Midbrain (tissue), 1 donor: ENCODE measurements at places on chromosomes 5 and 9.

- no peak for DNase-seq
Observed at GRCh38 chr5:112560371-112560770, 141.3 kb upstream of the EPB41L4A start.

DNA sequence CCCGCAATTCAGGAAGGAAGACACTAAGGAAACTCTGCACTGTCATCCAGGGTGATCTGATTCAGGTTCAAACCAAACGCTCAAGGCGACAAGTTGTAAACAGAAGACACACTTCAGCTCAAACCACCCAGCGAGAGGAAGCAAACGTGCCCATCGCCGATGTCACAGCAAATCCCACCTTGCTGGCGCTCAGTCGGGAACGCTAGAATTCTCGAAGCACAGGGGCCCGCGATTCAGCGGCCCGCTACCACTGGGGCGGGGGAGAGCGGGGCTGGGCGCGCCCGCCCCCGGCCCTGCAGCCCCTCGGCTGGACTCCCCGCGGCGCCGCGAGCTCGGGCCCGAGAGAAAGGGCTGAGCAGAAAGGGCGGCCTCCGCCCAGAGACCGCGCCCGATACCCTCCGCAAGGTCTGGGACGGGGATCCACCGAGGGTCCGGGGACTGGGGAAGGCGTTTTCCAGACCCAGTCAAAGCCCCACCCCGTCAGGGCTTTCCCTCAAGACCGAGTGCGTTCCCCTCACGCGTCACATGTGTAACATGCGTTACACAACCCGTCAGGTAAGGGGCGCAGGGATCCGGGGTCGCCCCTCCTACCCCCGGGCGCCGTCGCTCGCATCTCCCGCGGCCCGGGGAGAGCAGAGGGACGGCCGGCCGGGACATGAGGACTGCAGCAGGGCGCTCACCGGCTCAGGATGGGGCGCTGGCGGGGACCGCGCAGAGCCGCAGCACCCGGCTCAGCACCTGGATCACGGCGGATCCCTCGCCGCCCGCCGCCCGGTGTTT lies 469 bp downstream of the AGTPBP1 start:
- peak; percentile 47 for DNase-seq

DNA sequence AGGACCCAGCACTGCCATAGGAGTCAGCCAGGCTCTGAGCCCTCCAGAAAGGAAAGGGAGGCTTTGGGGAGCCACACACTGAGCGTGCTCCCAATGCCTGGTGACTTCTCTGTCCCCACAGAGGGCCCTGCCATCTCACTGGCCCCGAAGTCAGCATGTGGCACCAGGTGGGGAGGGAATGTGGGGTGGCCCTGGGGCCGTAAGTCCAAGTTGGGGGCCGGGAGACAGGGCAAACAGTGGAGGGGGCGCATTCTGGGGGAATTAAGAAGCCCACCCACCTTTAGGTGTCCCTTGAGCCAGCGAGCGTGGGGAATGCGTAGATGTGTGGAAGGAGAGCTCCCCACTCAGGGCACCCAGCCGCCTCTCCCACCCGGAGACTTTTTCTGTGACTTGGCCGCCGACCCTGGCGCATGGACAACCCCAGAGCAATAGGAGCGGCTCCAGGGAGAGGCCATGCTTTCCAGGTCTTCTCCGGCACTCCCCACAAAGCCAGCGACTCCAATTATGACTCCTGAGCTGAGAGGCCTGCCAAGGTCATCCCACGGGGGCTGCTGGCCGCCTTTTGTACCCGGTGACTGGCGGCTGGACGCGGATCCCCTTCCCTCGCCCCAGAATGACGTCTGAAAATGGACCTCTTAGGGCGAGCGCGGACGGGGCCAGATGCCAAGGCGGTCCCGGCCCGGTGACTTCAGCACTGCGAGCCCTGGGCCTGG lies 9.8 kb downstream of the IRX1 start:
- peak; percentile 33 for DNase-seq

- no peak for DNase-seq
Observed at GRCh38 chr9:81737871-81738507, 48.6 kb upstream of the TLE1 start.

- peak; percentile 55 for DNase-seq
Observed at GRCh38 chr9:134689321-134690181, 47.9 kb downstream of the COL5A1 start.

DNA sequence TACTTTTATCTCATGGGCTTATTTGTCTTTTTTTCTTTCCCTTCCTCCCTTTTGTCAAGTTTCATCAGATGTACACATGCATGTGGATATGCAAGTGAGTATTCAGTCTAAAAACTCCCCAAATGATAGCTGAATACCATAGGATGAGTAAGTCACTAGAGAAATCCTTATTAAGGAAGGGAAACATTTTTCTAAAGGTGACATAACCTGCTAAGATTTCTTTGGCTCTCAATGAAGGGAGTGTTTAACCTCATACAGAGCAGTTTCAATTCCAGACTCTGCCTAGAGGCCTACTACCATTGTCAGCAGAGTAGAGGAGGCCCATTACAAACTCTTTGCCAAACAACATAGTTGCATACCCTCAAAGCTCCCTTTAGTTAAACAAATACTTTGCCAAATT lies 192.4 kb downstream of the ARHGEF28 start:
- DNase-seq, result no peak

DNA sequence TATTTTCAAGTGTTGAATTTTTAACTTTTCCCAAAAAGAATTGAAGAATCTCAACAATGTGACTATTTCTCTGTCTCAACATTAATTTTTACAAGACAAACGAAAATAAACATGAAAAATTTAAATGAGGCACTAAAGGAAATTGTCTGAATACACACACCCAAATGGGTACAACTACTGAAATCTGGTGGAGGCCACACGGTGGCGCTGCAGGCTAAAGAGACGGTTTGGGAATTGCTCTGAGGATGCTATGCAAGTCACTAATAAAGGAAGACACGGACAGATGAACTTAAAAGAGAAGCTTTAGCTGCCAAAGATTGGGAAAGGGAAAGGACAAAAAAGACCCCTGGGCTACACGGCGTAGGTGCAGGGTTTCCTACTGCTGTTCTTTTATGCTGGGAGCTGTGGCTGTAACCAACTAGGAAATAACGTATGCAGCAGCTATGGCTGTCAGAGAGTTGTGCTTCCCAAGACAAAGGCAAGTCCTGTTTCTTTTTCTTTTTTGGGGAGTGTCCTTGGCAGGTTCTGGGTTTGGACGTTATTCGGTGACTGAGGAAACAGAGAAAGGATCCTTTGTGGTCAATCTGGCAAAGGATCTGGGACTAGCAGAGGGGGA lies at the start of gene PCDHB10:
PCDHB10 (plus strand) TSS at position 244 of the 616 bp plus-strand sequence; CDS start at position 444, 200 bp downstream.
- DNase-seq, result peak; percentile 8

- no peak for DNase-seq
Observed at GRCh38 chr5:98372351-98372750, 401.1 kb upstream of the RGMB start.

DNA sequence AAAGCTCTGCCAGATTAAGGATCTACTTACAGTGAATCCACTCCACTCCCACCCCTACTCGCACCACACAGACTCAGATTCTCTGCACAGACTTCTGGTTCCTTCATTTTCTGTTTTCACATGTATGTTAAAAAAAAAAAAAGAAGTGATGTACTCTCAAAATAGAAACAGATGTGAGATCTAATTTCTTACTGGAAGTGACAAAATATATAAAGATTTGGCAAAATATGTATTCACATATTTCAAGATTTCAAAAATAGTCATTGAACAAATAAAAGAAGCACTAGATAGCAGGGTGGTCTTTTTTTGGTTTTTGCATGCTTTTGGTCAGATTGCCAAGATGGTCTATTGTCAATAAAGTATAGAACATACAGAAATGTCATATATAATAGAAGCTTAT lies 379.2 kb downstream of the TMEM167A start:
- no peak for DNase-seq

- no peak for DNase-seq
Observed at GRCh38 chr9:16158093-16158492, 605.2 kb downstream of the CCDC171 start.

GRCh38 chr9:97153967-97154366 lies 115.0 kb upstream of the CTSV start:
- DNase-seq, result no peak

- DNase-seq, result no peak
Observed at GRCh38 chr5:133391354-133392136, 220.8 kb downstream of the FSTL4 start.

DNA sequence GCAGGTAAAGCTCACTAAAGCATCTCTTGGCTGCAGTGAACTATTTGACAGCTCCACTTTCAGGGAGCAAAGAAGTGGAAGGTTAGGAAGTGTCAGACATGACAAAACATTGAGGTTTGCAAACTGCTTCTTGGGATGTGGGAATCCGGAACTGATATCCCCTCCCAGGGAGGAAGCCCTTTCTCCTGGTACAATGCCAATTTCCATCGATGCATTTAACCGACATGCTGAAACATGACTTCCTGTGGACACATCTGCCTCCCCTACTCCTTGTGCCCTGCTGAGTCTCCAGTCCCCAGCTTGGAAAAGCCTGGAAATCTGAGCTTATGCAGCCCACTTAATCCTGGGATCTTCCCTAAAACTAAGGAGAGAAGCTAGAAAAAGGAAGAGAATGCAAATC lies 323.1 kb upstream of the DAP start:
- DNase-seq, result no peak

DNA sequence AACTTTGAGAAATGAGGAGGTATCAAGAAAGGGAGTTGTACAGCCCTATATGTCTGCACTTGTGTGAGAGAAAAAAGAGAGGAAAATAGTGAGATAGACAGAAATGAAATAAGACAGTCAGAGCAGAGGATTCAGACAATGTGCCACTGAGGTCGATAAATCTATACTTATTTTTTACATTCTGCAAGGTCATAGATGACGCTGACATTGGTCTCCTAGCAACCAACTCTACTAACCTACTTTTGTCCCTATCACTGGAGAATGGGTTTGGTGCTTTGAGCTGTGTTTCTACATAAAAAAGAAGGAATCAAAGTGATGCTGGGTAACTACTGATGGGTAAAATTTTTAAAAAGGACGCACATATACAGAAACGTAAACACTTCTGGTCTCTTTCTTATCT lies 573.3 kb upstream of the RORB start:
- no peak for DNase-seq

- DNase-seq, result no peak
Observed at GRCh38 chr5:16665601-16666000, 48.8 kb upstream of the RETREG1 start.

DNA sequence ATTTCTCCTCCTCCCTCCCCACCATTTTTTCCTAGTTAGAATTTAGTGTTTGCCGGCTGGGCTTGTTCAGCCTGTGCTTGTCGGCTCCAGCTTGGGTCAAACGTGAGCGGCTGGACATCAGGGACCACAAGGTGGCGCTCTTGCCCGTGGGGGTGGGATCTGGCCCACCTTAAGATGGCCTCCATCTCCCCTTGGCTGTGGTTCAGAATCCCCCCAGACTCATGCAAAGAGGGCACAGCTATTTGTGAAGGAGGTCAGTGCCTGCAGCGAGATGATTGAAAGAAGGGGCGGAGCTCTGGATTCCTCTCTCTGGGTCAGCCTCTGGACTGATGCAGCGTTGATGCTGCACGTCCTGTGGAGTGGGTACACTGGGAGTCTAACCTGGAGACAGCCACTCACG lies 283.3 kb upstream of the TUT7 start:
- peak; percentile 41 for DNase-seq
